Esophagus muscularis mucosa (tissue), 4 donors: ENCODE measurements at places on chromosomes 5 and 9. TPM values are rescaled to one million over a fixed set of nuclear protein-coding genes. Genes with fewer than 3 reads are reported as not detected.

Gene TMEM171
- total RNA-seq: not detected

Gene TLX3
- total RNA-seq: not detected

Gene GPR150
- 0.42 TPM for total RNA-seq

Gene GMCL2
- not detected for total RNA-seq

Gene CDH9
- total RNA-seq: 0.33 TPM

Gene IL33
- total RNA-seq: 63.1 TPM

Gene PPP3R2
- 0.06 TPM for total RNA-seq

Gene MYMK
- total RNA-seq: not detected

Gene SERF1B
- total RNA-seq: 56.3 TPM

Gene FOXD4
- 0.32 TPM for total RNA-seq

Gene MSMP
- total RNA-seq: not detected

Gene ABCA1
- total RNA-seq: 51.1 TPM

Gene PRUNE2
- total RNA-seq: 728 TPM
